ENCODE measurements at places on chromosomes 4 and X.

DNA sequence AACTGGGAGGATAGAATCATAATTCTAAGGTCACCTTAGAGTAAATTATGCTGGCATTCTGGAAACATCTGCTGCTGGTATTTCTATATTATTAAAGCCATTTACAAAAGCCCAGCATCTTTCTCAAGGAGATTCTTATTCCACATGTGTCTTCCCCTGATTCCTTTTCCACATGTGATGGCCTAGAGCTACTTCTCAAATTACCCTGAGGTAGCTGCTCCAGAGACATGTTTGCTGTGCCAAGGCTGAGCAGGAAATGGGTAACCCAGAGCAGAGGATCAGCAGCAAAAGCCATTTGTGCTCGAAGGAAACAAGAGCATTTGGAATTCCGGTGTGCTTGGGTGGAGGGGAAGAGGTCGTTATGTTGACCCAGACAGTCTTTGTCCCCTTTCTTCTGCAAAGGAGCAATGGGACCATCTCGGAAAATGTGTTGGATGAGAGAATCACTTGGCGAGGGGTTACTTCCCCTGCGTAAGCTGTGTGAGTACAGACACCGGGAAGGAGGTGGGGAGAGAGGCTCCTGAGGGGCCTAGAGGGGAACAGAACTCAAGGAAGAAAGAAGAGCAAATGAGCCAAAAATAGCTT lies 24.6 kb downstream of the TSC22D3 start:
- DNase-seq = no peak

- no peak for DNase-seq
These were observed 17.9 kb upstream of the PPP2R3B start for GRCh38 chrX:404656-405055.

GRCh38 chr4:161132715-161133425 lies 1030.9 kb downstream of the FSTL5 start:
- no peak for DNase-seq

DNA sequence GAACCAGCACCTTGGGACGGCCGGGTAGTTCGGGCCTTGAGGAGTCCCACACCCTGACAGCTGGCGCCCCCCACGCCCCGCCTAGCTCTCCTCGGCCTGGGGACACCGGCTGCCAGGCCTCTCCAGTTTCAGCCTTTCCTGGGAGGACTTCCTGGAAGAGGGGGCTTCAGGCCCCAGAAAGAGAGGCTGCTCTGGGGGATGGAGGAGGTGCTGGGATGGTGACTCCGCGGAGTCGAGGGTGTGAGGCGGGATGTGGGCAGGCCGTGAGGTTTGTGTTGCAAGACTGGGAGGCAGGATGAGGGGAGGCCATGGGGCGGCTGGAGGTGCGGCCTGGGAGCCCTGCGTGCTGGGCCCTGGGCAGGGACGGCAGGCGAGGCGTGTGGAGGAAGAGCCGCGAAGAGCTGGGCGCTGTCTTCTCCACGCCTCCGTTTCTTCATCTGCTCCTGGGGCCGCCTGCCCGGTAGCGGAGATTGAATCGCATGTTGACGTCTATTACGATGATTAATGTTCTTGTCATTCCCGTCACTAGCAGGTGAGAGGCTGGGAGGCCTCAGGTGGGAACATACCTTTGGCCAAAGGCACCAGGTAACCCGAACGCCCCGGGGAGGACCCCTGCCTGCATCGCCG lies 918 bp upstream of the FGFRL1 start:
- DNase-seq = peak; percentile 66

DNA sequence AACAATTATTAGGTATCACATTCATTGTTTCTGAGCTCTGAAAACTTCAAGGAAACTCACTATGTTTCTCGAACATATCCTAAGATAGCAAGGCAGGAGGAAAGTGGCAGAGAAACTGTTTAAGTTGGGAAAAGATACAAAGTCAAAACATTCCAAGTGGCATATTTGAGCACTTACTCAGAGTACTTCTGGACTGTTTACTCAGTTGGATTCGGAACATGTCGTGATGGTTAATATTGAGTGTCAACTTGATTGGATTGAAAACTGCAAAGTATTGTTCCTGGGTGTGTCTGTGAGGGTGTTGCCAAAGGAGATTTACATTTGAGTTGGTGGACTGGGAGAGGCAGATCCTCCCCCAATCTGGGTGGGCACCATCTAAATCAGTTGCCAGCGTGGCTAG lies 298.3 kb downstream of the IL1RAPL2 start:
- DNase-seq = no peak

DNA sequence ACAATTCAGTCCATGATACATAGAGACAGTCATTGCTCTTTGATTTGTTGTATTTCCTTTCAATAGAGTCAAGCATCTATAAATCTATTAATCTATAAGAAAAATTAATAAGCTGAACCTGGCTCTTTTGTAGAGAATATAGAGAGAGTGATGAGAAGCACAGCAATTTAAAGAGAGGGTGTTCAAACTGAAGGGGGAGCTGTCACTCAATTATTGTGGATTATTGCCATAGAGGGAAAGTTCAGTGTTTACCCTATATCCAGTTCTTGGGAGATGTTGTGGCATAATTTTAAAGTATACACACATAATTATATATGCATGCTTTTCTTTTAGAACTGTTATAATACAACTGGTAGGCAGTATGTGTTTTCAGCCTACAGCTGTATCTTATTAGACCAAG lies 1469.0 kb upstream of the PABPC4L start:
- no peak for DNase-seq

GRCh38 chr4:138918169-138918869 lies 97.3 kb upstream of the NOCT start:
- no peak for DNase-seq

- no peak for DNase-seq
These were observed 176.4 kb downstream of the BMPR1B start for GRCh38 chr4:94934201-94934600.

- DNase-seq = no peak
These were observed 59.8 kb upstream of the RELL1 start for GRCh38 chr4:37745946-37746345.

All from stimulated activated CD4-positive, alpha-beta T cell treated with anti-CD3 and anti-CD28 coated beads, Interleukin-4, amount 100 ng/mL, for 4 hours (primary cell).